NCI-H446 (cell line): ENCODE measurements at places on chromosomes 3 and 15.

- no peak for DNase-seq
Measured at GRCh38 chr3:83230376-83230775, 1468.9 kb upstream of the GBE1 start.

GRCh38 chr15:48975472-48976419 lies 12.0 kb upstream of the SHC4 start:
- peak; percentile 31 for DNase-seq

DNA sequence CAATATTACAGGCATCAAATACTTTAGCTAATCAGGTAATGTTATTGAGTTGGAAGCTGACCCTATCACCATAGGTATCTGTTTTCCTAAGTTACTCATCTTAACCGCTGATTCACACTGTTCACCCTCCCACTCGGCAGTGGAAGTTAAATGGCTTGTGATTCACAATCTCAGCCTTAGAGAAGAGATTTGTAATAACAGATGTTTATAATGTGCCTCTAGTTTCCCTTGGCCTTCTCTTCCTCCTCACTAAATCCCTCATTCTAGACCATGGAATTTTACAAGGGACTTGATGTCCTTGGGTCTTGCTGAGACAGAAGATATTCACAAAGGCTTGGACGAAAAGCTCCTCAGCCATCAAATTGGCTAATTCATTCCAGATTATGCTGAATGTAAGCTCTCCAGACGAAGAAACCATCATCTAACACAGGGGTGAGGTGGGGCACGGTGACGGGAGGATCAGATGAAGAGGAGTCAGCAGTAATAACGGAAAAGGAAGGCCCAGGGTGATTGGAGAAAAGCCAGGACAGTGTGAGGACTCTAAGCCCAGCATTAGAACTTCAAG lies 931.7 kb downstream of the MCTP2 start:
- DNase-seq, result no peak

- no peak for DNase-seq
Measured at GRCh38 chr3:18778598-18778997, 353.5 kb upstream of the SATB1 start.

DNA sequence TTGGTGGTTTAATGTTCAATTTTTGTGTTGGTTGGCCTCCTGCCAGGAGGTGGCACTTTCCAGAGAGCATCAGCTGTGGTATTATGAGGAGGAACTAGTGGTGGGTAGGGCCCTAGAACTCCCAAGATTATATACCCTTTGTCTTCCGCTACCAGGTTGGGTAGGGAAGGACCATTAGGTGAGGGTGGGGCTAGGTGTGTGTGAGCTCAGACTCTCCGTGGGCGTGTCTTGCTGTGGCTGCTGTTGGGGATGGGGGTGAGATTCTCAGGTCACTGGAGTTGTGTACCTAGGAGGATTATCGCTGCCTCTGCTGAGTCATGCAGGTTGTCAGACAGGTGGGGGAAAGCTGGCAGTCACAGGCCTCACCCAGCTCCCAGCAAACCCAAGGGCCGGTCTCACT lies 187.1 kb downstream of the DPH6 start:
- no peak for DNase-seq

DNA sequence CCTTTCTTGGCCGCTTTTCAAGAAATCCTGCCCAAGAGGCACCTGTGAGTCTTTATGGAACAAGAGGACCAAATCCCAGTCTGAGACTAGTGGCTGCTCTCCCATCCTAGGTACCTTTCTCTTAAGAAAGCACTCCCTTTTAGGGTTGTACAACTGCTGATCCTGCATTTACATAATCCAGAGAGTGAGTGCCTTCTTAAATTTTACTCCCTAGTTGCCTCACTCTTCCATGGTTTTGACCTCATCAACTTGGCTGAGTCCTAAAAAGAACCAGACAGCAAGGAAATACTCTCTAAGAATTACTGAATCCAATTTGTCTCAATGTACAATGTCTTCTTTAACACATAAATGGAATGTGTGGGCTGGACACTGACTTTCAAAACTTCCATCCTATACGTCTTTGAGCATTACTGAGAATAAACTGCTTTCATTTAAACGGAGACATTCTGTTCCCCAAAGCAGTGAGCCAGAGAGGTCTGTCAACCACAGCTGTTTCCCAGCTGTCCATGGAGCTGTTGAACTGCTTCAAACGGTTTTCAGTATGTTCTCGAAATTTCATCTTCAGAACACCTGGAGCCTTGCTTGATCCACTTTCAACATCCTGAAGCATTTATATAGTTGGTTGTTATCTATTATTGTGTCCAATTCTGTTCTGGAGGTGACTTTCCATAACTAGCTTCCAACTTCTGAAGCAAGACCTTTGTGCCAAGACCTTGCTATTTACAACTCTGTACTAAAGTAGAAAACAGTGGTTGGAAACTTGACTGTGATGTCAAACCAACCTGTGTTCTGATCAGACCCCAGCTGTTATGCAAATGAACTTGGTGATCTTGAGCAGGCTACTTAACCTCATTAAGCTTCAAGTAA lies 179.1 kb downstream of the SLC9A9 start:
- DNase-seq, result no peak

DNA sequence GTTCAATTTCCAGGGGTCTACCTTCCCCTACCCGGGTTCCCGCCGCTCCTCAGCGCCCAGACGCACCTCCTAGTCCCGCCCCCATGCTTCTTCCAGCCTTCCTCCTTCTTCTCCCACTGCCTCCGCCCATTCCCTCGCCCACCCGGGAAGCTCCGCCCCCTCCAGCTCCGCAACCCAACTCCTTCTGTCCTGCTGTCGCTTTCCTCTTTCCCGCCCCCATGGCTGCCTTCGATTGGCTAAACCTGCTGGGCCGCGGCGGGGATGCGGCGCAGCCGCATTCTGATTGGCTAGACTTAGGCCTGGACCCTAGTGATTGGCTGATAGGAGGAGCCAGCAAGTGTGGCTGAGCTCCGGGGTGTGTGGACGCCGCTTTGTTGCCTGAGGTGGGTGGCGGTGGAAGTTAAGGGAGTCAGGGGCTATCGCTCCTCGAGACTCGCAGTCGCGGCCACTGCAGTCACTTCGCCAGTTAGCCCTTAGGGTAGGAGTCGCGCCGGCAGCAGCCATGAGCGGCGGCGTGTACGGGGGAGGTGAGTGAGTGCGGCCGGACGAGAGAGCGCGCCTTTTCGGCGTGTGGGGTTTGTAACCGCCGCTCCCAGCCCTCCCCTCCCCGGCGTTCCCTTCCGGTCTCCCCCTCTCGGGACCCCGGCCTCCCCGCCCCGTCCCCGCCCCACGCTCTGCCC lies at the start of gene ACTL6A:
Gene ACTL6A, plus strand, starts transcription at position 336 of the 680 bp plus-strand sequence. Its CDS starts 167 bp downstream, at position 503.
- DNase-seq, result peak; percentile 100

GRCh38 chr3:4759689-4760312 lies 219.4 kb upstream of the BHLHE40 start:
- DNase-seq, result no peak

- peak; percentile 88 for DNase-seq
Measured at GRCh38 chr3:149494022-149494758, 19.7 kb downstream of the TM4SF4 start.

- DNase-seq, result no peak
Measured at GRCh38 chr3:24454393-24454792, 40.3 kb downstream of the THRB start.

- DNase-seq, result no peak
Measured at GRCh38 chr3:22661121-22661700, 541.9 kb upstream of the UBE2E2 start.

- no peak for DNase-seq
Measured at GRCh38 chr3:148643389-148643840, 54.3 kb upstream of the AGTR1 start.

DNA sequence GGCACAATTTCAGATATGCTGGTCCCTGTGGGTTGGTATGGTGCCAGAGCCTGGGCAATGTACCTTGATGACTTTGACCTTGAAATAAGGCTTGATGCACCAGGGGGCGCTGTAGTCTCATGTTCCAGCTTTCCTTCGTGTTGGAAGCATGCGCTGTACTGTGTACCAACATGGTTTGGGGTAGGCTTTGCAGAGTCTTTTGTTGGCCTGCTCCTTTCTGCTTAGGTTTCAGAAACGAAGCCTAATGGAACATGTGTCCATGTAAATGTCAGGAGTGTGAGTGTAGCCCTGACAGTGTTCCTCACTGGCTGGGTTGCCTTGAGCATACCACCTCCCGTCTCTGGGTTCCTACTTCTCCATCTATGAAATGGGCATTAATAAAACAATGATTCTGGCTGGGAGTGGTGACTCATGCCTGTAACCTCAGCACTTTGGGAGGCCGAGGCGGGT lies 3.6 kb upstream of the CCR4 start:
- peak; percentile 78 for DNase-seq
